Tibial nerve (tissue), 4 donors: ENCODE measurements at places on chromosomes 7 and 10. TPM values are rescaled to one million over a fixed set of nuclear protein-coding genes. Genes with fewer than 3 reads are reported as not detected.

Gene NEURL1
- total RNA-seq: not detected

Gene FAM13C
- 30.0 TPM for total RNA-seq

DNA sequence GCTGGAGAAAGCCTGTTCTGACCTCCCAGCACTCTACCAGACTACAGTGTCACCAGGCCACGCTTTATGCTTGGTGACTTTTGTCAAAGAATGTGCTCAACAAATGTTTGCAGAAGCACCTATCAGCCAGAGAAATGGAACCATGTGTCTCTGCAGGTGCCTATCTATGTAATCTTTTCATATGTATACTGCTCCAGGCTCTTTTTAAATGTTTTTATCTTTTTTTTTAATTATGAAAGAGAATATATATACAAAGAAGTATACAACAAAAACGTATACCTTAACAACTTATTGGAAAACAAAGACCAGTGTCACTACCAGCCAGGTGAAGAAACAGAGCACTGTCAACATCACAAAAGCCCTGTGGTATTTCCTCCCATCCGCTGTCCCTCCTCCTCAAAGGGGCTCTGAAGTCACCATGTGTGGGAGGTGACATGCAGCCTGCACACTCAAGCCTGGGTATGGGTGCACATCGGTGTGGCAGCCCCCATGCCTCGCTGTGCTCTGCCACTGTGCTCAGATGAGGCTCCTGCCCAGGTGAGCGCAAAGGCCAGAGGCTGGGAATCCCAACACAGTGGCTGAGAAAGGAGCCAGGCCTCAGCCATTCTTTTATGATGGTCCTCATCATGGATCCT is 120.6 kb downstream of the CLEC2L start:
- no peak for DNase-seq

DNA sequence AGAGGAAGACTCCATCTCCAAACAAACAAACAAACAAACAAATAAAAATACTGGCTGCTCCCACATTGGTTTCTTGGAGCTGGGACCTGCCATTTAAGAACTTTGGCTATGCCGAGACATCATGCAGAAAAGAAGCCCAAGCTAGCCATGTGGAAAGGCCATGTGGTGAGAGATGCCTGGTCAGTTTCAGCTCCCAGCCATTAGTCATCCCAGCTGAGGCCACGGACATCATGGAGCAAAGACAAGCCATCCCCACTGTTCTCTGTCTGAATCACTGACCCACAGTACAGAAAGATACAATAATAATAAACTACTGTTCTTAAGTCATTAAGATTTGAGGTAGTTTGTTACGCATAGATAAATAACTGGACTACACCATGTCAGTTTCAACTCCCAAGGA is 70.0 kb upstream of the PCBD1 start:
- no peak for DNase-seq

DNA sequence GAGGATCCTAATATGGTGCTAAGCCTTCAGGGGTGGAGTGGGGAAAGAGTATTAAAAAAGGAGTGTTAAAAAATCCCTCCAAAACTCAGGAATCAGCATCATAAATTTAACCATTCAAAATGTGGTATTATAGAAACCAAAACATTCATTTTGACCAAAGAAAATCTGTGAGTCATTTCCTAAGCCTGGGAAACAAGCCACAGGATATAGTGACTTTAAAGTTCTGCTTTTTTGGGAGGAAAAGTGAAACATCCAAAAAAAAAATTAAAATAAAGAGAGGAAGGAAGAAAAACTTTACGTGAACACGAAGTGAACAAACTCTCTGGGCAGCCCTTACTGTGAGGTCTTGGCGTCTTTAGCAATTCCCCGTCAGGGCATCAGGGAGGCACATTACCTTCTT is 74.0 kb upstream of the GSDME start:
- no peak for DNase-seq

DNA sequence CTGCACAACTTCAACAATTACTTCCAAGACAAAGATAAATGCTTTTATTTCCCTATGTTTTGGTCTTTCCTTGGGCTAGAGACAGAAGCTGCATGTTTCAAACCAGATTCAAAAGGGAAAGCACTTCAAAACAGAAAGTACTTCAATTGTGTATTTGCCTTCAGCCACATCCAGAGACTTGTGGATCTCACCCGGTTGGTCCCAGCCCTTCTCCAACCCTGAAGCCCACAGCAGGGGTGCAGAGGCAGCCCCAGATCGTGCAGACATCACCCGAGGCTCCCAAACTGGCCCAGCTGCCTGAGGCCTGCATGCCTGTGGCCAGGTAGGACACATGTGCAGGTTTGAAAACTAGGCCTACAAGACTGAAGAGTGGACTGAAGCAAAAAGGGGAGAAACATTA is 80.8 kb downstream of the ALOX5 start:
- no peak for DNase-seq

DNA sequence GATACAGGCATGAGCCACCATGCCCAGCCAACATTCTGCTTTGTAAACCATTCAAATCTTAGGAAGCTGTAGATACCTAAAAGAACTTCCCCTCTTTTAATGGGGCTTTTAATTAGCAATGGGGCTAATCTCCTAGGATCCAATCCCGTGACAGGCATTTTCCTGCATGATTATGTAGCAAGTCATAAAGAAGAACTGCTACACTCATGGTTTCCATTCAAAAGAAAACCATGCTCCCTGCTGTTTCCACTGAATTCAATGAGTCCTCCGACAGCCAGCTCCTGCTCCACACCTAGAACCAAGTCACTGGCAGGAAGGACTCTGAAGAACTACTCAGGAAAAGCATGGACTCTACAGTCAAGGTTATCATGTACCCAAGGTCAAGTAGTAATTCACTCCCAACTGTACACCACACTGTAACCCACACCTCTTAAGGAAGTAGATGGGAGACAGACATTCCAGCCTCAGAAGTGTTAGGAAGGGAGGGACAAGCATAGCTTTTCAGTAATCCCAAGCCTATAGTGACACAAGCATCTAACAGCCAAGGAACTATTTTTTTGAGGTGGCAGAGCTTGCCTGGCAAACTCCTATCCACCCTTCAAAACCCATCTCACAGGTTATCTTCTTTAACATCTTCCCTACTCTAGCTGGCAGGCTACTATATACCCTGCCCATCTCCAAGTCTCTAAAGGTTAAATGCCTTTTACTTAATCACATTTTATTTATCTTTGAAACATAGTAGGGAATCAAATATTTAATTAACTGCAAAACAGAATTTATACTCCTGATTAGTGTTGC is 47.5 kb downstream of the CTBP2 start:
- no peak for DNase-seq

- no peak for DNase-seq
Observed at GRCh38 chr7:746155-747061, 19.3 kb upstream of the PRKAR1B start.

DNA sequence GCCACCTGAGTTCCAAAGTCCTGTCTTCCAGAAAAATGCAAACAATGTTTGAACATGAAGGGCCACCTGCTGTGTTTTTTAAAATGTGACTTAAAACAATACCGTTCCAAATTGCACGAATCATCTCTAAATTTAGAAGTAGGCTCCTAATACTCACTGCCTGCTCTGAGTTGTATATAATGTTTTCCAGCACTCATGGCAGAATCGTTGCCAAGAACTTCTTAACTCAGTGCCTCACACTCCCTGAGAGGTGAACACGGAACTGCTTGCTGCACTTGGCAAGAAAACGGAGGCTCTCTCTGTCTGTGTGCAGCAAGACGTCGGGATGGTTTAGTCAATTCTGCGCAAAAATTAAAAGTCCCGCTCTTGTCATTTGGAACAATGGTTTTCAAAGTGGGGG is 757.3 kb upstream of the AUTS2 start:
- DNase-seq: no peak

DNA sequence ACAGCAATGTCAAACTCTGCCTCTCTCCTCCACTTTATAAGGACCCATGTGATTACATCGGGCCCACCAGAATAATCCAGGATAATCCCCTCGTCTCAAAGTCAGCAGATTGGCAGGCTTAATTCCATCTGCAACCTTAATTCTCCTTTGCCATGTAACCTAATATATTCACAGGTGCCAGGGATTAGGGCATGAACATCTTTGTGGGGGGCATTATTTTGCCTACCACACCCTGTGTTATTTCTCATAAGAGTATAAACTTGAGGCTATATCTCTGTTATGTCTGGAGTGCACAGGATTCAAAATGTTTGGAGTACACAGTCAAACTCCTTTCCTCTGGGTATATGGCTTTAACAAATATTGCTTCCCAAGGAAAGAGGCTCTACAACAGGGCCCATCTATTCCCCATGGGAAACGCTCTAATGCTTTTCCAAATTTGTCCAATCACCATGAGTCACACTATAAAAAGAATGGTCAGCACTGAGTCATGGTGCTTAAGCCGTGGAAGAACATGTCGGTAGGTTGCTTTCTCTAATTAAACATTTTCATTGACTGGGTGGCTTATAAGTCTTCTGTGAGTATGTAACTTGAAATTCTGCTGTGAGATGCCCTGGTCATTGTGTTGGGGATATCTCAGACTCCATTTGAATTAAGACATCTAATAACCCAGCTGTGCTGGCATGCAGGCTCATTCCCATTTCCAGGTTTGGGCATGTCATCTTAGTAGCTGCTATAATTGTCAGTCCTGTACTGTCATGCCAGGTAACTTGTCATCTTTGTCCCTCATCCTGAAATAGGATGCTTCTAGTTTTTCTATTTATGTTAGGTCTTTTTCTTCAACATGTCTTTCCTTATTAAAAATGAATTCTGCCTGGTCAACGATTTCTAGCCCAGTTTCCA is 11.5 kb upstream of the AKR1B10 start:
- no peak for DNase-seq
